ENCODE measurements at places on chromosomes 4 and X.

DNA sequence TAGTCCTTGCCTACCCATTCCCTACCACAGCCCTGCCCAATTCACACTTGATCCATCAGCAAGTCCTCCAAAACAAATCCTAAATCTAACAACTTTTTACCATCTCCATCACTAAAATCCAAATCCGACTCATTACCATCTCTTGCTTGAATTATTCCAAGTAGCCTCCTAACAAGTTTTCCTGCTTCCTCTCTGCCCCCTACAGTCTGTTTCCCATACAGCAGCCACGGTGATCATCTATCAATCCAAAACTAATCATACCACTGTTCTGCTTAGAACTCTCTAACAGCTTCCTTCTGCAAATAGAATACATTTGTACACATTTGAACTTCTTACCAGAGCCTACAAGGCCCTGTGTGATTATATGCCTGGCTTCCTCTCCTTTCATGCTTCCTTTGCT, 133.0 kb downstream of the SHROOM4 start:
- no peak for DNase-seq

DNA sequence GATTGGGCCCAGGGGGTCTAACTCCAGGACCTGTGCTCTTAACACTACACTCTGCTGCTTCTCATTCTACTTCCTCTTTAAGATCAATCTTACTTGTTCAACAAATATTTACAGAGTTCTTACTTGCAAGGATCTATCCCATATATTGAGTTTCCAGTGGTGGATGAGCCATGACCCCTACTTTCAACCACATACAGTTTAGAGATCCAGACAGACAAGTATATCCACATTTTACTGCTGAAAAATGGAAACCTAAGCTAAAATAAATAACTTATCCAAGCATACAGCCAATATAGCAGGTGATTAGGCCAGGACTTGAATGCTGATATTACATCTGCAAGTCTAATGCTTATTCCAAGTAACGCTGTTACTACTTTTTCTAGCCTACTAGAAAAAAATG, 18.7 kb downstream of the TMEM150C start:
- DNase-seq, result no peak

DNA sequence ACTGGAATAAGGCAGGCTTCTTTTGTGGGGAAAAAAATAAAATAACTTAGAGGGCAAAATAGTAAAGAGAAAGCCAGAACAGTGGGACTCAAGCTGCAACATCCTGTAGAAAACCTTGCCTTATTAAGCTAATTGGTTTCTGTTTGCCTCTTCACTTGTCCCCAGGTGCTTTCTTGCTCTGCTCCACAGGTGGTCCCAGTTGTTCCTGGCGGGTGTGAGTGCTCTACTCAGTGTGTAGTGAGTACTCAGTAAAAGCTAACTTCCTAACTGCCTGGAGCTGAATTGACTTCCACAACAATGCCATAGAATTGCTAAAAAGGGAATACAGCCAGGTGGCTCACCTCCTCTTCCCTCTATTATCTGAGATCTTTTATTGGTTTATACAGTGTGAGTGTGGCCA, 930.2 kb downstream of the C4orf33 start:
- DNase-seq, result no peak

DNA sequence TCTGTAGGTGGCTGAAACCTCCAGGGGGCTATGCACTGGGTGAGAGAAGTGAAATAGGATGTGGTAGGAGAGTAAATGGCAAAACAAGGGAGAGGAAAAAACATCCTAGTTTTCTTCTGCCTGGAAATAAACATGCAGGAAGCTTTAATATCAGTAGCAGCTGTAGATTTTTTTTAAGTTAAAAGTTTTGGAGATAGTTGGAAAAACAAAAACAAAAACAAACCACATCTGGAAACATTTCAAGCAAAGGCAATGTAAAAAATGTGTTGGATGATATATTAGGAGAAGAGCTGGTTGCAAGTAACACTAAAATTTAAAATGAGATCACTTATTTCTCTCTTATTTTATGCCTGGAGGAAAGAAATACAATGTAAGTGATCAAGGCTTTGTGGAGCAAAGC, 388.0 kb downstream of the SPRY1 start:
- DNase-seq, result no peak

- DNase-seq, result no peak
Measured at GRCh38 chr4:88976775-88977035, 80.3 kb downstream of the FAM13A start.

DNA sequence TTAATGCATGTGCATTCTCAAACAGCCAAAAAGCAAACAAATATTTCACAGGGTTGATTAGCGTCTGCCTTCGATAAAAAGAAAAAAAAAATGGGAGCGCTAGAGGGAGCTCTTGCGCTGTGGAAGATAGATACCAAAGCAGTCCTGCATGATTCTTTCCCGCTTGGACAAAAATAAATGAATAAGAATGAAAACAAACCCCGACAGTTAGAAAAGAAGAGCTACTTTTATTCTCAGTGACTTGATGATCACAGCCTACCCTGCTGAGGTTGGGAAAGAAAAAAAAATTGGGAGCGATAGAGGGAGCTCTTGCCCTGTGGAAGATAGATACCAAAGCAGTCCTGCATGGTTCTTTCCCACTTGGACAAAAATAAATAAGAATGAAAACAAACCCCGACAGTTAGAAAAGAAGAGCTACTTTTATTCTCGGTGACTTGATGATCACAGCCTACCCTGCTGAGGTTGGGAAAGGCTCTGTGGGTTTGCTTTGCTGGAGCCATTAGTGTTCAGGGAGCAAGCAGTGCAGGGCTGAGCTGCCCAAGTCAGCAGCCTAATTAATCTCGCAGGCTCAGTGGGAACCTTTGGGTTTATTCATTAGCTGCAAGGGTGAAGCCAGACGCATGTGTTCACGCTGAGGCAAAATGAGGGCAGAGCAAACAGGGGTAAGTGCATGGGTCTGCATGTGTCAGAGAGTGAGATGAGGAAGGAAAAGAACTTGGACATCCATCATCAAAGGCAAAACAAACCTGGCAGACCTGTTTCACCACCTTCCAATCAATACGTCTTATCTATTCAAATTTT, 249.3 kb upstream of the PRKX start:
- no peak for DNase-seq

DNA sequence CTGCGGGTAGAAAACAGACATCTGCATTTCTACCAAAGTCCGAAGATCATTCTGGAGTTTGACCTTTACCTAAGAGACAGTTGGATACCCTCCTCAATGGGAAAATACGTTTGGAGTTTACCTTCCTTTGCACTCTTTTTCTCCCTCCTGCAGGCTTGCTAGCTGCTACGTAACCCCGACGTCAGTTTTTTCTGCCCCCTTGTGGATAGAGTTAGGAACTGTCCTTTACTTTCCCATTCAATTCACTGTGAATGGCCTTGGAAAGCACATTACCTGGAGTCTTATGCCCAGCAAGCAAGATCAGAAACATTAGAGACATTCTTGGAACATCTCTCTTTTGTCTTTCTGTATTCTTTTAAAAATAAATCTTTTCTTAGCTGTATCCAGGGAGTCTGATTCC, 250.7 kb downstream of the NAP1L3 start:
- no peak for DNase-seq

GRCh38 chr4:40736910-40737309, 12.8 kb upstream of the NSUN7 start:
- DNase-seq, result no peak

DNA sequence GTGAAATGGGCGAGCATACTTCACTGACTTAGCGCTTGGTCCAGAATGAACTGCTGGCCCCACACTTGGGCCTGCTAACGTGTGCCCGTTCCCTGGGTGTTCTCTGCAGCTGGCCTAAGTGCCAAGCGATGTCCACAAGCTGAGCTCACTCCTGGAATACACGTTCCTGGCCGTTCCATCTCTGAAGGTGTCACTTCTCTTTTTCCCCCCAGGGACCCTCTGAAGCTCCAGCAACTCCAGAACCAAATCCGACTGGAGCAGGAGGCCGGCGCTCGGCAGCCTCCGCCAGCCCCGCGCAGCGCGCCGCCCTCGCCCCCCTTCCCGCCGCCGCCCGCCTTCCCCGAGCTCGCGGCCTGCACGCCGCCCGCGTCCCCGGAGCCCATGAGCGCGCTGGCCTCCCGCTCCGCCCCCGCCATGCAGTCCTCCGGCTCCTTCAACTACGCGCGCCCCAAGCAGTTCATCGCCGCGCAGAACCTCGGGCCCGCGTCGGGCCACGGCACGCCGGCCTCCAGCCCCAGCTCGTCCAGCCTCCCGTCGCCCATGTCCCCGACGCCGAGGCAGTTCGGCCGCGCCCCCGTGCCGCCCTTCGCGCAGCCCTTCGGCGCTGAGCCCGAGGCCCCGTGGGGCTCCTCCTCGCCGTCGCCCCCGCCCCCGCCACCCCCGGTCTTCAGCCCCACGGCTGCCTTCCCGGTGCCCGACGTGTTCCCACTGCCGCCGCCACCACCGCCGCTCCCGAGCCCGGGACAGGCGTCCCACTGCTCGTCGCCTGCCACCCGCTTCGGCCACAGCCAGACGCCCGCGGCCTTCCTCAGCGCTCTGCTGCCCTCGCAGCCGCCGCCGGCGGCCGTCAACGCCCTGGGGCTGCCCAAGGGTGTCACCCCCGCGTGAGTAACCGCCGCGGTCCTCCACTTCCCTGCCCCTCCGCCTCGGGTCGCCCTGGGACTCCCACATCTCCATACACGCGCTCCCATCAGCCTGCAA, 132.3 kb downstream of the CBR4 start:
- DNase-seq, result peak; percentile 83

DNA sequence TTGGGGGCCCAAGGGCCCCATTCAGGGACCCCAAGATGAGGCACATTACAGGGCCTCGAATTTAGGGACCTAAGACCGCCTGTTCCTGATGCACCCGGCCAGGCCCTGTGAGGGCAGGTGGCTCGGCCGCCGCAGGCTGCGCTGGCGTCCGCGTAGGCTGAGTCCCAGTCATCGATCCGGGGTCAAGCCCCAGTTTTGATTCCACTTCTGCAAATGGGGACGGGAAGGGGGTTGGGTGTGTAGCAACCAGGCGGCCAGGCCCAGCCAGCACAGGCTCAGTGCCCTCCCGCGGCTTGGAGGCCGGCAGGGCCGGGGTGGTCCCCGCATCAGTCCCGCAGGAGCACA, 327 bp downstream of the PNPLA4 start:
- DNase-seq, result peak; percentile 37

GRCh38 chr4:45527160-45527559, 596.7 kb downstream of the GABRG1 start:
- no peak for DNase-seq

- no peak for DNase-seq
Measured at GRCh38 chr4:4512282-4512681, 29.6 kb downstream of the STX18 start.

DNA sequence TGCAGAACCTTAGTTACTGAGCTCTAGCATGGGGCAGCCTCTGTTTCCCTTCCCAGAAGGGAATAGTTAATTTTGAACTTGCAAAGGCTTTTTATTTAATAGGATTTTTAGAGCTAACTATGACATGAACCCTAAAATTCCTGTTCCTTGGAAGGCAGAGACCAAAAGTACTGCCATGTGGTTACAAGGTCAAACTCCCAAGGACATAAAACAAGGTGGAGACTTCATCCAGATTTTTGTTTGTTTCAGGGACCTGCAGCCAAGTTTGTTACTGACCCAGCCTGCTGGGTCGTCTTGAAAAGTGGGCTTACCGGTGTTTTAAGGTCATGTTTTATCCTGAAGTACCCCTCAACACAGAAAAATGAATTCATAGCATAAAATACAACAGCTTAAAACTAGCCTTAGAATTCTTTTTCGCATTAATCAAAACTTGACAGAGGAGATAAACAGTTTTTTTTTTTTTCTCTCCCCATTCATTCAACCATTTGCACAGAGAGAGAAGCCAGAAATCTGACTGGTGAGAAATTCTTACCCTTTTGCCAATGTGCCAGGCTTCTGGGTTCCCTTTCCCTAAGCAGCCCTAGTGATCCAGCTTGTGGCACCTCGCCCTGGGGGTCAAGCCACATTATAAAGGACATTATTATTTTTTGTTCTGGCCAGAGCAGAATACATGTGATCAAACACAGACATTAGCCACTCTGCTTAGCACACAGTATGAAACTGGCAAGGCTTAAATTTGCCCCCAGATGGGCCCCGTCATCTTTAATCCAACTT, 21.5 kb upstream of the GRPEL1 start:
- DNase-seq, result no peak

GRCh38 chr4:180054291-180054690, 2188.9 kb upstream of the TENM3 start:
- no peak for DNase-seq

- DNase-seq, result no peak
Measured at GRCh38 chr4:11079171-11079570, 349.5 kb downstream of the HS3ST1 start.

- no peak for DNase-seq
Measured at GRCh38 chr4:112752061-112752460, 115.1 kb downstream of the LARP7 start.

GRCh38 chr4:185709802-185710486, 102.0 kb downstream of the SORBS2 start:
- DNase-seq, result no peak

GRCh38 chr4:149223659-149224058, 592.0 kb downstream of the IQCM start:
- DNase-seq, result no peak

- no peak for DNase-seq
Measured at GRCh38 chr4:156053174-156053573, 99.5 kb upstream of the CTSO start.

DNA sequence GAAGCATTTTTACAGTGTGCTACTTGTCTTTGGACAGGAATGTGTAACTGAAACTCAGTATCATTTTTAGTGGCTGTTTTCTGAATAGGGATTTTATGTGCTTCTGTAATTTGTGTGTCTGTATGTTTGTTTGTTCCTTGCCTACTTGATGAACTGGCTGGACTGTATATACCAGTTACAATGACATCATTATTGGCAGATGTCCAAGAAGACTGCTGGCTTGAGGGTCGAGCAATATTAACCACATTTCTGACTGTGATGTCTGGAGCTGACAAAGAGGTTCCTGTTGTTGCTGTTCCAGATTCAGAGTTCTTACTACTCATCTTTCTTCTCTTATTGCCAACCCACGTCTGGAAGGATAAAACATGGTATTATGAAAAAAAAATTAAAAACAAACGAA, 33.0 kb downstream of the HDX start:
- DNase-seq, result no peak

DNA sequence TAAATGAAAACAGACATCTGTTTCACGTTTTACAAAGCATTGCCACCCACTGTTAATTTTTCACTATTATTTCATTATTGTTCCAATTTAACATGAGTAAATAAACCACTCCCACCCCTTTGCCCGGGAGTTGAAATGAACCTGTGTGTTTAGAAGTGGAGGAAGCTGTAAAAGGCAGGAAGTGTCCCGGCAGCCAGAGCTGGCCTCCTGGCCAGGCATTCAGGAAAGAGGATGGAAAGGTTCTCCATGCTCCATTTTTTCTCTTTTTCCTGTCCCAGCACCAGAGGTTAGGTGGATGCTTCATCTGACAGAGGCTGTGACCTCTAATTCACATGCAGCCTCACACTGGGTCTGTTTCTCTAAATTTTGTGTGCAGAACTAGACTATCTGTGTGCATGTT, 55.5 kb upstream of the LNX1 start:
- no peak for DNase-seq

DNA sequence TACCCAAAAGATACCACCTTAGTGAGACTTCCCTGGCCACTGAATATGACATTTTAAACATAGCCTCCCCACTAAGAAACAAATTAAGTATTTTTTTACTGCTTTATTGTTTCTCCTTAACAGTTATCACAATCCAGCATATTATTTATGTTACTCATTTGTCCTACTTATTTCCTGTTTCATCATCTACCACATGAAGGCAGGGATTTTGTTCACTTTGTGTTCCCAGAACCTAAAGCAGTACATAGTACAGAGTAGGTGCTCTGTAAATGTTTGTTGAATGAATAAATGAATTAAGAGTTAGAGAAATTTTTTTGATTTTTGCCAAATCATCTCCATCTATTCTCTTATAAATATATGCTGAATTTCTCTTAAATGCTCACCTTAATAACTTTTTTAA, 318.4 kb upstream of the GIMD1 start:
- no peak for DNase-seq
